Colonic mucosa (tissue), 4 donors: ENCODE measurements at places on chromosomes 4 and X.

DNA sequence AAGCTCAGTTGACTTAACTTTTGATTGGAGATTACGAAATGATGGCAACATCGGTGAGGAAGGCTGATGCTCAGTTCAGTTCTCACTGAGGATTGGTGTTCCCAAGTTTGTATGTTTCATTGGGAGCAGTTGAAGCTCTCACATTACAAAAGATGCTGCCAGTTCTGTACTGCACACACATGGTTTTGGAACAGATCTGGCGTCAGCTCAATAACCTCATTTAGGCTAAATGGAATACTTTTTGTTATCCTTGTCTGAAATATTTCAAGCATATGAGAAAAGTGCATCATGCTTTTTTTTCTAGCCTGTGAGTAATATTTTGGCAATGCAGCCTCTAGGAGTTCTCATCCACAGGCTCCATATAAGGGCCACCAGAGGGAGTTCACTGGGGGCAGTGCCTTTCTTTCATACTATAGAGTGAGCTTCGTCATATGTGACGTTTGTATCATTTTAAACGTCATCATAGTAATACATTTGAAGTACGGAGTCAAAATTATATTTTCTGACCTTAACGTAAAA is 4.1 kb downstream of the ENPEP start:
- no peak overlapping the region for H3K4me3 ChIP-seq
- no peaks in the 10 kb centered on the region for H3K36me3 ChIP-seq
- H3K27me3 ChIP-seq = no peaks in the 10 kb centered on the region
- no peaks in the 10 kb centered on the region for H3K4me1 ChIP-seq
- no peak overlapping the region for H3K27ac ChIP-seq
- no peak for DNase-seq

GRCh38 chr4:90357117-90357710 is 230.0 kb downstream of the CCSER1 start:
- H3K27me3 ChIP-seq = no peaks in the 10 kb centered on the region
- no peaks in the 10 kb centered on the region for H3K4me1 ChIP-seq
- DNase-seq = no peak

DNA sequence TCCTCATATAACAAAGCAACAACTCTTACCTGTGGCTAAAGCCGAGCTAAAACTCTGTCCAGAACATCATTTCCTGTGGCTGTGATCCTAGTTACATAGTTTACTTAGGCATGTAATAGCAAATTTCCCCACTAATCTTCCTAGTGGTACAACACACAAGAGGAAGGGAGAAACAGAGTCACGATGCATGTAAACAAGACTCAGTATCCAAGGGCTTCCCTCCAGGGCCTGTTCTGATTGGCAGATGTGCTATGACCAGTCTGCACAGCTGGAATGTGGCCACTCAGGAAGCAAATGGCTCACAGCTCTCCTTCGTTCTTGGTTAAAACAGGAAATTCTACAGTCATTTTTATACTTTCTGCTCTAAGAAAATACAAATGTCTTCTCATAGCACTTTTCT is 49.2 kb upstream of the PRSS48 start:
- H3K27ac ChIP-seq = peak overlapping the region; percentile 18
- DNase-seq = no peak
- no peaks in the 10 kb centered on the region for H3K27me3 ChIP-seq
- H3K4me1 ChIP-seq = no peaks in the 10 kb centered on the region
- no peaks in the 10 kb centered on the region for H3K36me3 ChIP-seq

DNA sequence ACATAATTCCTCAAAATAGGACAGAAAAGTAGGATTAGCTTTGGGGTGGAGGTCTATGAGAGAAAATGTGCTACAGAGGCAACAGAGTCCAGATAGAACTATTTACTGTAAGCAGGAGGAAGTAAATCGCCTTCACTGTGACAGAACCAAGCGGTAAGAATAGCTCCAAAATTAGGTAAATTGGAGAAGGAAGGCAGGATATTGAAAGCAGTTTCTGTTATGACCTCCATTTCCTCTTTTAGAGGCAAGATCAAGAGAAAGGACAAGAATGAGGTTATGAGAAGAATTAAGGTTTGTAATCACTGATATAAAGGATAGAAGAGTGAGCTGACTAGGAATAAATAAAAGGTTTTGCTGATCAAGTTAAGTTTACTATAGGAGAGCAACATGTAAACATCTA is 44.1 kb upstream of the NEUROG2 start:
- H3K27me3 ChIP-seq = no peaks in the 10 kb centered on the region
- no peaks in the 10 kb centered on the region for H3K4me1 ChIP-seq
- no peak overlapping the region for H3K4me3 ChIP-seq
- no peak for DNase-seq

DNA sequence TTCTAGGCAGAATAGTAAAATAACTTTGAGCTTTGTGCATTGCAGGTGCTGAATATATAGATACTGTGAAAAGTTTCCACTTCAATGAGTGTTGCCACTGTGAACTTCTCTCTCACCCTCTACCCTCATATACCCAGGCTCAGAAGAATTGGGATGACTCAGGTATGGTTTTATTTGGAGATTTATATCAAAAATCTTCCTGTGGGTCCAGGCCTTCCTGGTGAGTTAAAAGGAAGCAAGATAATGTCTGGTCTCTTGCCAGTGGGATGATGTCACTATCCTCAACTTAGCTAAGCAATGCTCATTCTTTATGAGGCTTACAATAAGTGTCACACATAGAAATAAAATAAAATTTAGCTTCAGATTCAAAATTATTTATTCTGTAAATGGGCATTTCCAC is 153.3 kb upstream of the TENT5D start:
- H3K4me3 ChIP-seq = no peak overlapping the region
- H3K4me1 ChIP-seq = no peaks in the 10 kb centered on the region
- no peak for DNase-seq
- no peaks in the 10 kb centered on the region for H3K36me3 ChIP-seq
